Cortex of kidney (tissue), 1 donor: ENCODE measurements at places on chromosomes 12 and 14.

DNA sequence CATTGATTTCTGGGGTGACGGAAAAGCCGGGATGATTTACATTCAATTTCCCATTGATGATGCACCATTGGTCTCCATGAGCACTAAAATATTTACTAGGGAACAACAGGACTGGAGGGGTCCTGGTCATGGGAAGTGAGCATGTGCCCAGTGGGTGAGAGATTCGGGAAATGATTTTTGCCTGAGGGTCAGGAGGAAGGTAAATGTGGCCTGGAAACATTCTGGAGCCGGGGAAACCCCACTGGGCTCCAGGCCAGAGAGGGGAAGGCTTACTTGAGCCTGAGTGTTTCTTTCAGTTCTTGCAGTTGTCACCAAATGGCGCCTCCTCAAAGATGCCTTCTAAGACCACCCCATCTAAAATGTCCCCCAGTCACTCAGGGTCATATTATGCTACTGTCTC lies 532.3 kb upstream of the TBX3 start:
- DNase-seq = no peak

GRCh38 chr14:22381408-22381760 lies 207.6 kb downstream of the DAD1 start:
- no peak for DNase-seq

- DNase-seq = no peak
Measured at GRCh38 chr12:47164724-47165439, 85.1 kb upstream of the AMIGO2 start.

DNA sequence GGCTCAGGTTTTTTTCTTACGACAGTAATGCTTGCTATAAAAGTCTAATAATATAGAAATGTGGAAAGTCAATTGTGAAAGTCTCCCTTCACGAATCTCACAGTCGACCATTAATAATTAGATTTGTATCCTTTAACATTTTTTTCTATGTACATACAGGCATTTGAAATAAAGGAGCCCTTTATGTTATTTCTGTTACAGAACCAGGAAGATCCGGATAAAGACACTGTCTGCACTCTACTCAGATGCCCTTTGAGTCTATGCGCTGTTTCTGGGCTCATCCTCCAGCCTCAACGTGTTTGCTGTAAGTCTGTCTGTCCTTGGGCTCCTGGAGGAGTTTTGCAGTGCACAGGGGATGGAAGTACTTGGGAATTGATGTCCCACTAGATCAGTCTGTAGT lies 212.2 kb upstream of the ATP2B1 start:
- no peak for DNase-seq

DNA sequence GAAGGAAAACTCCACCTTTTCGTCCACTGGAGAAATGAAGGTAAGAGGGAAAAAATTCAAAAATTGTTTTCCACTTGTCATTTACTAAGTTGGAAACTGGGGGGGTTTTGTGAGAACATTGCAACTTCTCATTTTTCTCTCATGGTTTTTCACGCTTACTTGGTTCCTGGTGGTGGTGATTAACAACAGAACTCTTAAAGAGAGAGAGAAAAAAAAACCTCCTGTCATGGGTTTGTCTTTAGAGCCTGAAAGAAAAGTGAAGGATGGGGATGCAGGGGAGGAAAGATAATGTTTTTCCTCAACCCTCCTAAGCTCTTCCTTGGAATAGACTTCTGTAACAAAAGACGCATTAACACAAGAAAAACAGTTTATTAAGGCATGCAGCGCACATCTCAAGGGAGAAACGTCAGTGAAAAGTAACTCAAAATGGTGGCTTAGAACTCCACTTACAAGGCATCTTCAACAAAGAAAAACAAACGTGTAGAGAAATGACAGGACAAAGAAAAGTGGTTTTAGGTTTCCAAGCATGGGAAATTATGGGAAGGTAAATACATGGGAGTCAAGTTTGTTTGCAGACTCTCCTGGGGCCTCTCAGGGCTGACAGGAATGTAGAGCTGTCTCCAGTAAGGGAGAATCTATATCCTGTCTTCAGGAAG lies 81.9 kb upstream of the ATF7IP start:
- no peak for DNase-seq

DNA sequence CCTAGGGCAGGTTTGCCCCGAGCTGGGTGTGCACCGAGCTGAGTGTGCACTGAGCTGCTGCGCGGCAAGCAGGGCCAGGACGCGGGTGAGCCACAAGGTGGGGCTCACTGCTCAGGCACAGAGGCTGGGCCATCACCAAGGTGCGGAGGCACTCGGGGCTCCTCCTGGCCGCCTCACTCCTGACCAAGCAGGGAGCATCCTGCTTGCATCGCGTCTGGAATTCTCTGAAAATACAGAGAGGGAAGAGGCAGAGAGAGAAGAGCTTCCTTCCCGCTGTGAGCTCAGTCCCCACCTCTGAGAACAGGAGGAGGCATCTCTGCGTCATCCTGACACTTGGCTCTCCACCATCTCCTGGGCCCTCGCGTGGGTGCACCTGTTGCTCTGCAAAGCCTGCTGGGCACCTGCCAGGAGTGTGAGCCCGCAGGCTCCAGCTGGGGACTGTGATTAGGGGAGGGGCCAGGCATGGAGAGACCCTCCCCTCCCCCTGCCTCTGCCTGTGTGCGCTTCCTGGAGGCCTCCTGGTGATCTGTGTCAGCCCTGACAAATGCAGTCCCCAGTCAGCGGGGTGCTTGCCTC lies 116.3 kb downstream of the GLT1D1 start:
- no peak for DNase-seq

DNA sequence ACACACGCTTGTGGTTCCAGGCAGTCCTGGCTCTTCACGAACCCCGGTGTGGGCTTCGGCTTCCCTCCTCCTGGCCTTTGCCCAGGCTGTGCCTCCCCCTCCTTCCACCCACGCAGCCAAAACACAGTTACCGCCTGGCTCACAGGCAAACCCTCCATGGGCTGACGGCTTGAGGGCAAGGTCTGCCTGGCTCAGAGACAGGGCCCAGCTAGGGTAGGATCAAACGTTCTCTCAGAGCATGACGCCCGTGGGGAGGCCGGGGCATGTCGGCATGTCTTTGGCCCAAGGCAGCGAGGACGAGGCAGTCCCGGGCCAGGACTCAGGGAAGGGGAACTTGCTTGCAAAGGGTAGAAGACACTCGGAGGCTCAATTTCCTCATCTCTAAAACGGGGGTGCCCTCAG lies 2.1 kb downstream of the SLC25A47 start:
- no peak for DNase-seq

GRCh38 chr12:97940629-97941028 lies 478.0 kb downstream of the RMST start:
- DNase-seq = no peak

- no peak for DNase-seq
Measured at GRCh38 chr14:102668291-102668873, 75.9 kb downstream of the RCOR1 start.

- no peak for DNase-seq
Measured at GRCh38 chr14:67643713-67644112, 24.0 kb downstream of the ARG2 start.

GRCh38 chr14:92619671-92620456 lies 106.3 kb downstream of the RIN3 start:
- DNase-seq = no peak

DNA sequence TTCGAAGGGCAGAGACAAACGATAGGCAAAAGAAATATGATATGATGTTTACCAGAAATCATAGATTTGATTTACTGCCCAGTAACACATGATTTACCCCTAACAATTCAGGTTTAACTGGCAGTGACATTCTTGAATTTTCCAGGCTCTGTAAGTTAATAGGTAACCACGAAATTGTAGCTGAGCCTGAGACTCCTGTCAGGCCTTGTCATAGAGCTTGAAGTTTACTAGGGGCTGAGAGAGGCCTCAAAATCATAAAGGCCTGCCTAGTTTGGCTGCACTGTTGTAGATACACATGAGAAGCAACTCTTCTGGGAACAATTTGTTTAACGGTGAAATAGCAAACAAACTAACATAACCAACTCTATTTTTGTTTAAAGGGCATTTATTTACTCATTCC lies 3.3 kb downstream of the ERP27 start:
- DNase-seq = no peak

GRCh38 chr12:95943330-95943842 lies at the start of gene AMDHD1:
Gene AMDHD1, plus strand, starts transcription at chr12:95943331. Its CDS starts 68 bp downstream, at chr12:95943399.
- DNase-seq = no peak

- DNase-seq = no peak
Measured at GRCh38 chr14:103526914-103527248, 2.1 kb upstream of the TRMT61A start.

DNA sequence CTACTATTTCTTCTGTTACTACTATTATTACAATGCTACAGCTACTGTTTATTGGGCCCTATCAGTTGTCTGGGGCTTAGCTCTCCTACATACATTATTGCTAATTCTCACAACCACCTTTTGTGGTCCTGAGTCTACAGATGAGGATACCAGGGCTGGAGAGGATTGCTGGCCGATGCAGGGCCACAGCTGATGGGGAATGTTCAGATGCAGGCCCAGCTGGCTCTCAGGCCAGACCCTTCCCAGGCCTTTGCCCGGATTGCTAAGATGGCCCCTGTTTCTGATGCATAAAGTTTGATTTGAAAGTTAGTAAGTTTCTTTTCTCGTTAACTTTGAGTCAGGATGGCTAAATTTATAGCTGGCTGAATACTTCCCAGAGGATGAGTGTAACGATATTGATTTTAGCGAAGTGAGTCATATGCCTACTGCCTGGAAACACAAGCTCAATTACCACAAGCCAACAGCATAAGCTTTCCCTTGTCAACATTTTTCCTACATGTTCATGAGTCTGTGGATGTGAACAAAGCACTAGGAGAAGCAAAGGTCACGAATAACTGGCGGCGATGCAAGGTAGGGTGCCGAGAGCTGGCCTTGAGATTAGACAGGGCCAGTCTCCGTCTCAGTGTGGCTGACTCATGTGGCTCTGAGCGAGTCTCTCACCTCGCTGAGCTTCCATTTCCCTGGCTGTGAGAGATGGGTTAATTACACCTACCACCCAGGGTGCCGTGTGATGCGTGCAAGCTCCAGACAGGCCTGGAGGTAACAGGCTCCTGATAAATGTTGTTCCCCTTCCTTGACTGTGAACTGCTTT lies 111.0 kb downstream of the BEGAIN start:
- DNase-seq = no peak

DNA sequence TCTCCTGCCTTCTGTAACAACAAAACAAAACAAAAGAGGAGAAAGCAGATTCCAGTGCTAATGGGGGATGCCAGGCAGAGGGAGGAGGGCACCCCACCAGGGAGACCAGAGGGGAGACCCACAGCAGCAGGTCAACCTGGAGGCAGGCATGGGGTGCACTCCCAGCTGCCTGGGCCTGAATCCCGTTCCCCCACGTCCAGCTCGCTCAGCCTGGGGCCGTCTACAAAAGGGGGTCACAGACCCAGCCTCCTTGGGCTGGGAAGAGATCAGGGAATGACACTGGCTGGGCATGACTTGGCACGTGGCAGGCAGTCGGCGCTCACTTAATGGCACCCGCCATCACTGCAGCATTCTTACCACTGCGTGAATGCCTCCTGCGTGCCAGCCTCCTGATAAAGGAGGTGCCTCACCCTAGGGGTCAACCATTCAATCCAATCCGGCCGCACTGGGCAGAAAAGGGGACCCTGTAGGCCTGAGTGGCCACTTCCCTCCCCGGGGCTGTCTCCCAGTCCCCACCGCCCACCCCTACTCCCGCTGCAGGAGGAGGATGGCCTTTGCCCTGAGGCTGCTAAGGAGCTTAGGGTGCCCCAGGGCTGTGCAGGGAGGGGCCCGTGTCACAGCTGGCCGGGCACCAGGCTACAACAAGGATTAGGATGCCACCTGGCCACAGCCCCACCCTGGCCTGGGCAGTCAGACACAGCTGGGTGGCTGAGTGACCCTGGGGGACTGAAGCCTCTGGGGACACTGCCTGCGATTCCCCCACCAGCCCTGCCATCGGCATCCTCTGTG lies 87.5 kb downstream of the NCOR2 start:
- no peak for DNase-seq

DNA sequence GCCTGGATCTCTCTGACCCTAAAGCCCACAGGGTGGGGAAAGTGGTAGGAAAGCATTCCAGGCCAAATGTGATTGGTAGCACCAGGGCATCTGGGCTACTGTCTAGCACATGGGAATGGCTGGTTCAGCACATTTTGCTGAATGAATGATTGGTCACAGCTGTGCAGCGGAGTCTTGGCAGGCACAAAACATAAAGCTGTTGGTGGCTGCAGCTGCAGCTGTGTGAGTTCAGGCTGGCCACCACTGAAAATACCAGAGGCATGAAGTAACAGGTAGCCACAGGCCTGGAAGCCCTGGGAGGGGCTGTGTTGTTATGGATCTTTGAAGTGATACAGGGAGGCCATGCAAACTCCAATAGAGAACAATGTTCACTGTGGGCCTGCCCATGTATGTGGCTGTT lies 72.7 kb downstream of the MYRFL start:
- no peak for DNase-seq
